Transverse colon (tissue), 4 donors: ENCODE measurements at places on chromosomes 6 and 20. TPM values are rescaled to one million over a fixed set of nuclear protein-coding genes. Genes with fewer than 3 reads are reported as not detected.

Gene SMPDL3A
- 195 TPM for total RNA-seq

Gene PNLDC1
- total RNA-seq: not detected

Gene TNNC2
- total RNA-seq: 4.6 TPM

Gene SLC25A27
- total RNA-seq: 27.5 TPM

Gene SIRPD
- not detected for total RNA-seq
